ENCODE measurements at places on chromosomes 3 and 15.

GRCh38 chr15:35170207-35170606, 85.1 kb upstream of the NANOGP8 start:
- DNase-seq = no peak

- DNase-seq = no peak
These were observed 32.4 kb upstream of the PIK3R4 start for GRCh38 chr3:130779031-130779430.

- no peak for DNase-seq
These were observed 37.0 kb downstream of the GNB5 start for GRCh38 chr15:52153900-52154895.

DNA sequence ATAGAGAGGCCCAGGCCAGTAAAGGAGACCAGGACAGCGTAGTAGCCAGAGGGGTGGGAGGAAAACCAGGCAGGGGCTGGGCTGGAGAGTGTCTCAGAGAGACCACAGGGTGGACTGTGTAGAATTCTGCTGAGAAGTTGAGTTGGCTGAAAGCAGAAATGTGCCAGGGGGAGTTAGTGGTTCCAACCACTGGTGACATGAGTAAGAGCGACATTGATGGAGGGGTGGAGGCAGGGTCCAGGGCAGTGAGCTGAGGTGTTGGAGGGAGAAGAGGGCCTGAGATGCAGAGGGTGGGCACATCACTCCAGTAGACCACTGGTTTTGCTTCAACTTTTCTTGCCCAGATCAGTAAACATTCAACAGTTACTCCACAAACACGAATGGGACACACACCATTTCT, 106.5 kb downstream of the ASB7 start:
- no peak for DNase-seq

DNA sequence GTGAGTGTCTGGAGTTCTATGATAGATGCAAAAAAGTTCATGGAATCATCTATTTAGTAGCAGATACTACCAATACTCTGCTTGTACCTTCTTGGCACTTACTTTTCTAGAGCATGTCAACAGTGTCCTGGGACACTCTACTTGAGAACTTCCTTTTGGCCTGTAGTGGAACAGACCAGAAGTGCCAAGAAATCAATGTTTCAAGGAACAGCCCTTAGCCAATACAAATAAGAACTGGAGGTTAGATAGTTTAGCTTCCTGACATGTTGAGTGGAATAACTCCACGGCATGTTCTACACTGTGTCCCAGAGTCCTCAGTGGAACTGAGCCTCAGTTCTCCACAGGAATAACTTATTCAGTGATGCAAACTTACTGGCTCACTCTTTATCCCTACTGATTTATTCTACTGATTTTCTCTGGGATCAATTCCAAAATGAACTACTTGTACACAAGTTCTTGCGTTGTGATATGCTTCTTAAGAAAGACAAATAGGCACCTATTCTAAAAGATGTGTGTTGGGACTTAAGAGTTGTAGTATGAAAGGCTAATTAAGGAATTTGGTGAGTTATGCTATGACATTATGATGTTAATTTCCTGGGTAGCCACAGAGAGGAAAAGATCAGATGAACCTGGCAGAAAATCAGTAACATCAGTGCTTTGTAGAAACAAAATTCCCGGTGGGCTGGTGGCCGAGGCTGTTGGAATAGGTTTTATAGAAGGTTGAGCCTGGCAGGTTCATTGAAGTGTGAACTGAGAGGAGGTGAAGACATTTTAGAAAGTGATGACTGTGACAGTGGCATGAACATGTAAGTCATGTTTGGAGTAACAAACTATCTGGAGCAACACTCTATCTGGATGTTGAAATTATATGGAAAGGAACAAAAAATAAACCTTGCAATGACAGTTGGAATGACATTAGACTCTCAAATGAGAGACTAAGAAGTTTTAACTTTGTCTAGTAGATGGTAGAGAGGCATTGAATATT, 101.8 kb upstream of the RBMS3 start:
- no peak for DNase-seq

- DNase-seq = no peak
These were observed 431.6 kb upstream of the LMCD1 start for GRCh38 chr3:8070011-8070410.

DNA sequence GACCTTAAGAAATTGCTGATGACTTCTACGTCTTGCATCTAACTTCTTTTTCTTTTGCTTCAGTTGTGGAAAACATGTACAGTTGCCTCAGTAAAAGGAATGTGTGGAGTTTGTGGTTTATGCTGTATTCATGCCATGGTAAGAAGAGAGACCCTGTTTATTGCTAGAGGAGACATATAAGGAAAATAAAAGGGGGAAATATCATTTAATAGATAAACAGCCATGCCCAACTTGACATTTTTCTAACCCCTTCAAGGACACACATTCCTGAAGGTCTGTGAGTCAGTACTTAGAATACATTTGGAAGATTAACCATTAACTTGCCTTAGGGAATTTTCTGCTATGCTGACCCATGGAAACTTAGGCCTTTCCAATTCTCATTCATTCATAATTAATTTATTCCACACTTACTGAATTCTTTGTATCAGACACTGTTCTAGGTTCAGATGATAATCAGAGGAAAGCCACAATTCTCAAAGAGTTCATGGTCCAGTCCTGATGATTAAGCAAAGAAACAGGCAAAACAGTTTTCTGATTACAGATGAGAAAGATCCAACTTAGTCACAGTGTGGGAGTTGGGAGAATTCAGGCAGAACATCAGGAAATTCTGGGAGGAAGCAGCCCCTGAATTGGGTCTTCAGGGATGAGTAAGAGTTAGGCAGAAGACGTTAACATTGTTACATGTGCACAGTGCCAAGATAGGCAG, 329.8 kb upstream of the RASGRP1 start:
- no peak for DNase-seq

GRCh38 chr3:127444761-127445160, 145.8 kb downstream of the TPRA1 start:
- DNase-seq = peak; percentile 20

- DNase-seq = no peak
These were observed 6.5 kb downstream of the ARHGEF3 start for GRCh38 chr3:56795097-56795828.

GRCh38 chr15:32843219-32843815, 125.5 kb downstream of the GREM1 start:
- no peak for DNase-seq
